ENCODE measurements at places on chromosomes 2 and 18. TPM values are rescaled to one million over a fixed set of nuclear protein-coding genes. Genes with fewer than 3 reads are reported as not detected.

- no peak overlapping the region for H3K4me3 ChIP-seq
- H3K27me3 ChIP-seq: no peaks in the 10 kb centered on the region
- H3K36me3 ChIP-seq: no peaks in the 10 kb centered on the region
- H3K4me1 ChIP-seq: peaks cover 23% of the 10 kb centered on the region
- H3K27ac ChIP-seq: no peak overlapping the region
Measured at GRCh38 chr2:65530547-65531320, 98.3 kb upstream of the SPRED2 start.

The PTGR3 gene
- polyA plus RNA-seq: 46.9 TPM

DNA sequence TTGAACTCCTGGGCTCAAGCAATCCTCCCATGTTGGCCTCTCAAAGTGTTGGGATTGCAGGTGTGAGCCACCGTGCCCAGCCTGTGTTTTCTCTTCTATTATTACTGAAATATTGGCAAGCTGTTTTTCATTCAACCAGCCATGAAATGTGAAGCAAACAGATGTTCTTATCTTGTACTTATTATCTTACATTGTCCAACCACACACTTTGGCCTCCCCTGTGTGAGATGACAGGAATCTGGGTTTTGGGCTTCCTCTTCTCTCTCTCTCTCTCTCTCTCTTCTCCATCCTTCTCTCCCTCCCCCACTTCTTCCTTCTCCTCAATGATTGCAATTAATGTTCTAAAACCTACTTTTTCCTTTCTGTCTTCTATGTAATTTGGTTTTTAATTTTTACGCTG is 33.1 kb downstream of the RAMP1 start:
- H3K36me3 ChIP-seq: peaks cover 9% of the 10 kb centered on the region
- H3K27me3 ChIP-seq: no peaks in the 10 kb centered on the region
- no peak overlapping the region for H3K4me3 ChIP-seq
- no peaks in the 10 kb centered on the region for H3K4me1 ChIP-seq

The ACMSD gene
- 0.34 TPM for polyA plus RNA-seq

DNA sequence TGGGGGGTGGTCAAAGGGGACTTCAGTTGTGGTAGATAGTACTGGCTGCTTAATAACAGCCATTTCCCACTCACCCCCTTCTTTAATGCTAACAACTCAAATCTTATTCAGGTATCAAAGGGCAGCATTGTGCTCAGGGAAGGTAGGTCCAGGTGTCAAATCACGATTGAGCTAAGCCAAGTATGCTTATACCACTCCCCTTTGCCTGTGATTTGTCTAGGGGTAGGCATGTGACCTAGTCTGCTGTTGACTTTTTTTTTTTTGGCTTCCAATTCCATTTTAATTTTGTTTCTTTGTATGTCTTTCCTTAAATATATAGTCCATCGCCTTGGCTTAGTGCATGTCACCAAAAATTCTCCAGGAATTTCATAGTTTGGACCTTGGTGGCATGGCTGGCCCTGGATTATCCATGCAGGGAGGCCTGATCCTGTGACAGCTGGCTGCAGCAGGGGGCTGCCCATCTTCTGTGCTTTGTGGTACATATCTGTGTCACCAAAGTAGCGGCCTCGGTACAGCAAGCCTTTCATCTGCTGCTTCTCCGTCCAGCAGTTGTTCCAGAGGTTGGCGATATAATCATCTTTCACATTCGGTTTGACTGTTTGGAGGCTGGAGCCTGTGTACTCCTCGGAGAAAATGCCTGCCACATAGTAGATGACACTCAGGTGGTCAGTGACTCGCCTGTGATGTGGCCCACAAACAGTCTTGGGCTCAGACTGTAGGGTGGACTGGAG is 68.1 kb upstream of the SPRED2 start:
- no peak for DNase-seq
- no peaks in the 10 kb centered on the region for H3K36me3 ChIP-seq
- H3K4me1 ChIP-seq: no peaks in the 10 kb centered on the region
- no peak overlapping the region for H3K27ac ChIP-seq
- no peak overlapping the region for H3K4me3 ChIP-seq

The SLC4A5 gene
- polyA plus RNA-seq: 1.5 TPM

GRCh38 chr2:127381762-127382161 is 6.0 kb downstream of the MAP3K2 start:
- H3K27me3 ChIP-seq: no peaks in the 10 kb centered on the region
- H3K27ac ChIP-seq: no peak overlapping the region
- H3K36me3 ChIP-seq: peaks cover 4% of the 10 kb centered on the region
- DNase-seq: no peak

- peak overlapping the region; percentile 54 for H3K4me3 ChIP-seq
- no peak for DNase-seq
- H3K27me3 ChIP-seq: no peaks in the 10 kb centered on the region
- peaks cover 36% of the 10 kb centered on the region for H3K4me1 ChIP-seq
Measured at GRCh38 chr2:25253153-25253626, 84.8 kb upstream of the POMC start.

The COL4A4 gene
- polyA plus RNA-seq: 0.22 TPM

The FSIP2 gene
- 1.8 TPM for polyA plus RNA-seq

The SPP2 gene
- 0.06 TPM for polyA plus RNA-seq

DNA sequence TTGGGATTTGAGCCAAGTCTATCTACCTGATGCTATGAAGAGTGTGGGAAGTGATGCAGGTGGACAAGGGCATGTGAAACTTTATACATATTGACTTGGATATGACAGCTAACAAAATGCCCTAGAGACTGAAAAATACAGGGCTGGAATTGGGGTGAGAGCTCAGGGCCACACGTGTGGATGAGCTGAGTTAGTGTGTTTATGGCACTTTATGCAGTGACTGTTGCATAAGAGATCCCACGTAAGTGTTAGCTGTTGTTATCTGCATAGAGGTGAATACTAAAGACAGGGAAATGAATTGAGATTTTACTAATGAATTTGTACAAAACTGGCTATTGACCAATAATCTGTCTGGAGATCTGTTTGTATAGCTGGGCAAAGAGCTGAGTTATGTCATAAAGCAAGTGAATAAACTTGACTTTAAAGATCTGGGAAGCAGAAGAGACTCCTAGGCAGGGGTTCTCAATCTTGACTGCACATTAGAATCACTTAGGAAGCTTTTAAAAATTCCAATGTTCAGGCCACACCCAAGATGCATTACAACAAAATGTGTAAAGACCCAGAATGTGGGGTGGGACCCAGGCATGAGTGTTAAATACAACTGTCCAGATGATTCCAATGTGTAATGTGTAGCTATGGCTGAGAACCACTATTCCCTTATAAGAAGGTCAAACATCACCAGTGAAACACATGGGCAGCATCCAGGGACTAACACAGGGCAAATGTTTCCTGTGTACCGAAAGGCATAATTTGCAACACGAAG is 74.2 kb upstream of the STK17B start:
- no peaks in the 10 kb centered on the region for H3K27me3 ChIP-seq
- DNase-seq: peak; percentile 72
- H3K4me1 ChIP-seq: peaks cover 11% of the 10 kb centered on the region
- H3K36me3 ChIP-seq: no peaks in the 10 kb centered on the region
- no peak overlapping the region for H3K4me3 ChIP-seq
- no peak overlapping the region for H3K27ac ChIP-seq

DNA sequence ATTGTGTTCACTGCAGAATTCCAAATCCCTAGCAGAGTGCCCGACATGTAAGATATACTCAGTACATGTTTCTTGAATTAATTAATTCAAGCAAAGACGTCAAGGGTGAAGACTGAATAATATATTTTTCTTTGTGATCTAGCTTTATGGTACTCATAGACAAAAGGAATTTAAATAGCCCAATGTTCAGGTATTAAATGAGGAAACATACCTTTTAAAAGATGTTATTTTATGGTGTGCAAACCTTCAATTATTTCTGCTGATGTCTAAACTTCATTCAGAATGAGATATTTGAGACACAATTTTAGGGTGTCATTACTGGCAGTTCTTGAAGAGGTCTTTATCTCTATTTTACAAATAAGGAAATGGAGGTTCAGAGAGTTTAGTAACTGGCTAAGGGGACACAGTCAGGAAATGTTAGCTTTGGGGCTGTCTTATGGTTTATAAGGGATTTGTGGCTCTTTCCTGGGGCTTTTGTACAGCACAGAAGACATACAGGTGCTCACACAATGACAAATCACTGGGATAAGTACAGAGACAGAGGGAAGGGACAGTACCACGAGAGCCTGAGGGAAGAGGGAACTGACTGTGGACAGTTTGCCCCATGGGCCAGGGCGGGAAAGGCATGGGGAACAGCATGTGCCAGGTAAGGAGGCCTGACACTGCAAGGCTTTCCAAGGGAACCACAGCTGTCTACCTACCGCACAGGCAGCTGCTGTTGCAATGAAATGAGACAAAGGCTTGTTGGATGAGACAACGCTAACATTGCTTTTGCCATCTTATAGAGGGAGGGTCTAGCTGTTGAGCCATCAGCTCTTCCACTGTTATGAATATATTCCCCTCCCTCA is 155.3 kb downstream of the DDX1 start:
- no peak overlapping the region for H3K27ac ChIP-seq
- H3K4me3 ChIP-seq: no peak overlapping the region
- no peak for DNase-seq
- no peaks in the 10 kb centered on the region for H3K36me3 ChIP-seq

The CD8B2 gene
- 0.42 TPM for polyA plus RNA-seq

The DOCK10 gene
- polyA plus RNA-seq: 9.3 TPM

The KCNK3 gene
- 3.3 TPM for polyA plus RNA-seq

The PREB gene
- polyA plus RNA-seq: 48.5 TPM

GRCh38 chr2:201383136-201383535 is 26.0 kb upstream of the FLACC1 start:
- no peak overlapping the region for H3K4me3 ChIP-seq
- peaks cover 2% of the 10 kb centered on the region for H3K4me1 ChIP-seq
- H3K27ac ChIP-seq: no peak overlapping the region
- H3K36me3 ChIP-seq: peaks cover 55% of the 10 kb centered on the region
- DNase-seq: peak; percentile 31

The TMEM37 gene
- polyA plus RNA-seq: 70.7 TPM

The DSEL gene
- 8.4 TPM for polyA plus RNA-seq

The ITGAV gene
- 46.4 TPM for polyA plus RNA-seq

- peaks cover 17% of the 10 kb centered on the region for H3K27me3 ChIP-seq
- no peaks in the 10 kb centered on the region for H3K36me3 ChIP-seq
- H3K4me1 ChIP-seq: peaks cover 12% of the 10 kb centered on the region
- peak overlapping the region; percentile 36 for H3K27ac ChIP-seq
- DNase-seq: peak; percentile 42
Measured at GRCh38 chr2:237451643-237452469, 35.2 kb upstream of the MLPH start.

- no peak overlapping the region for H3K27ac ChIP-seq
- H3K4me3 ChIP-seq: no peak overlapping the region
- H3K4me1 ChIP-seq: no peaks in the 10 kb centered on the region
Measured at GRCh38 chr2:134327367-134327766, 73.5 kb downstream of the MGAT5 start.

DNA sequence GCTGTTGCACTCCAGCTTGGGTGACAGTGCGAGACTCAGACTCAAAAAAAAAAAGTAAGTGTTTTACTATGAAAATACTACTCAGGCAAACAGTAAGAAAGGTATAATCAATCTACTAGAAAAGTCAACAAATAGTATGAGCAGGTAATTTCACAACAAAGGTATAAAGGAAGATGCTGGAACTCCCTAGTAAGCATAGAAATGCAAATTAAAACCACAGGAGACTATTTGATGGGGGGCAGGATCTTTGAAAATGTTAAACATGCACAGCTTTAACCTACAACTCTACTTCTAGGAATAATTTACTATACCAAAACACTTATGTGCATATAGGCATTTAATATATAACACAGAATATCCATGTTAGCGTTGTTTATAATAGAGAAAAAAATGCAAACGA is 24.3 kb upstream of the TNFAIP6 start:
- H3K36me3 ChIP-seq: no peaks in the 10 kb centered on the region
- no peaks in the 10 kb centered on the region for H3K4me1 ChIP-seq
- no peak for DNase-seq
- no peak overlapping the region for H3K4me3 ChIP-seq
- H3K27ac ChIP-seq: no peak overlapping the region

DNA sequence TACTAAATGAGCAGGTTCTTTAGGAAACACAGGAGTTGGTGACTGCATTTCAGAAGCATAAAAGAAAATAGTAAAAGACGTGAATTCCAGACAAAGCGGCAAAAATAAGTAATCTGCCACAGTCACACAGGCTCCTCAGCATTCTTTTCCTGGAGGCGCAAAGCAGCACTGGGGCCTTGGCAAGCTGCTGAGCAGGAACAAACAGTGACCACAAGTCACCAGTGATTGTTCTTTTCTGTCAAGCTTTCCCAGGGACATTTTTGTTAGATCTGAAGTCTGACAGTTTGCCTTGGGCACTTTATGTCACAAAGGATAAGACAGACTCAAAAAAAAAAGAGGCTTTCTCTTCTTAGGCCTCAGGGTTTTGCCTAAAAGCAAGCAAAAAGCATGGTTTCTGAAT is 216.2 kb downstream of the CDH20 start:
- no peaks in the 10 kb centered on the region for H3K36me3 ChIP-seq
- H3K4me1 ChIP-seq: no peaks in the 10 kb centered on the region
- H3K27me3 ChIP-seq: no peaks in the 10 kb centered on the region
- H3K27ac ChIP-seq: no peak overlapping the region
- no peak for DNase-seq

DNA sequence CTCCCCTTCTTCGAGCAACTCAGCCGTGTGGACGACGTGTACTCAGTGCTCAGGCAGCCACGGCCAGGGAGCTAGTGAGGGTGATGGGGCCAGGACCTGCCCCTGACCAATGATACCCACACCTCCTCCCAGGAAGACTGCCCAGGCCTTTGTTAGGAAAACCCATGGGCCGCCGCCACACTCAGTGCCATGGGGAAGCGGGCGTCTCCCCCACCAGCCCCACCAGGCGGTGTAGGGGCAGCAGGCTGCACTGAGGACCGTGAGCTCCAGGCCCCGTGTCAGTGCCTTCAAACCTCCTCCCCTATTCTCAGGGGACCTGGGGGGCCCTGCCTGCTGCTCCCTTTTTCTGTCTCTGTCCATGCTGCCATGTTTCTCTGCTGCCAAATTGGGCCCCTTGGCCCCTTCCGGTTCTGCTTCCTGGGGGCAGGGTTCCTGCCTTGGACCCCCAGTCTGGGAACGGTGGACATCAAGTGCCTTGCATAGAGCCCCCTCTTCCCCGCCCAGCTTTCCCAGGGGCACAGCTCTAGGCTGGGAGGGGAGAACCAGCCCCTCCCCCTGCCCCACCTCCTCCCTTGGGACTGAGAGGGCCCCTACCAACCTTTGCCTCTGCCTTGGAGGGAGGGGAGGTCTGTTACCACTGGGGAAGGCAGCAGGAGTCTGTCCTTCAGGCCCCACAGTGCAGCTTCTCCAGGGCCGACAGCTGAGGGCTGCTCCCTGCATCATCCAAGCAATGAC is 4.8 kb downstream of the CTDSP1 start:
- H3K4me1 ChIP-seq: peaks cover 57% of the 10 kb centered on the region
- peaks cover 47% of the 10 kb centered on the region for H3K36me3 ChIP-seq
- H3K27ac ChIP-seq: peak overlapping the region; percentile 83

DNA sequence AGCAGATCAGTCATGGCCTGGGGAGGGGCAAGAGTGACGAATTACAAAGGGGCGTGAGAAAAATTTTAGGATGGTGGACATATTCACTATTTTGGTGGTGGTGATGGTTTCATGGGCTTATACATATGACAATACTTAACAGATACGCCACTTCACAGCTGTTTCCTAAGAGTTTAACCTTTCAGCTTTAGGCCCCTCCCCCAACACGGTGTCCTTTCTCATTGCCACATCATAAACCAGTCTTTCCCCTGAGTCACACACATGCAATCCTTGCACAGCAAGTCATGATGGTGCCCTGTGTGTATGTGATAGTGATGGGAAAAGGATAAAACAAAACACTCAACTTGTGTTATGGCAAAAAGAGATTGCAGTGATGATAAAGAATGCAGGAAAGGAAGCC is 47.6 kb upstream of the IL1R1 start:
- H3K27me3 ChIP-seq: no peaks in the 10 kb centered on the region
- no peak overlapping the region for H3K27ac ChIP-seq
- no peaks in the 10 kb centered on the region for H3K4me1 ChIP-seq
- no peaks in the 10 kb centered on the region for H3K36me3 ChIP-seq
- peak; percentile 70 for DNase-seq
- no peak overlapping the region for H3K4me3 ChIP-seq
